Nucleus accumbens (tissue), 56 donors: ENCODE measurements at places on chromosomes 13 and 19.

GRCh38 chr19:40147693-40148347 is 43.4 kb upstream of the MAP3K10 start:
- no peak for DNase-seq

DNA sequence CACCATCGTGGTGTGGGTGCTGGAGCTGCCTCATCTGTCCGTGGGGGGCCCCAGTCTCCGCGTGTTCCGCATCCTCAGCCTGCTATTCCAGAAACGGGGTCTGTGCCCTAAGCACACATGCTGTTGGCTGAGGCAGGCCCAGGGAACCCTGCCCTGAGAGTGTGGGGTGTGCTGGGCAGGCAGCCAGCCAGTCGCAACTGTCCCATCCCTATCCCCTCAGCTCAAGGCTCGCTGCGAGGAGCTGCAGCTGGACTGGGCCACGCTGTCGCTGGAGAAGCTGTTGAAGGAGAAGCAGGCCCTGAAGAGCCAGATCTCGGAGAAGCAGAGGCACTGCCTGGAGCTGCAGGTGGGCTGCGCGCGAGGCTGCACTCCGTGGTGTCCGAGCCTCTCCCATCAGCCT is 21.9 kb downstream of the PLEKHJ1 start:
- no peak for DNase-seq

GRCh38 chr19:45146741-45147205 is 14.0 kb downstream of the NKPD1 start:
- no peak for DNase-seq

- no peak for DNase-seq
Observed at GRCh38 chr13:73321043-73321442, 262.2 kb downstream of the KLF5 start.

GRCh38 chr13:103276775-103277498 is 210.7 kb upstream of the SLC10A2 start:
- no peak for DNase-seq

DNA sequence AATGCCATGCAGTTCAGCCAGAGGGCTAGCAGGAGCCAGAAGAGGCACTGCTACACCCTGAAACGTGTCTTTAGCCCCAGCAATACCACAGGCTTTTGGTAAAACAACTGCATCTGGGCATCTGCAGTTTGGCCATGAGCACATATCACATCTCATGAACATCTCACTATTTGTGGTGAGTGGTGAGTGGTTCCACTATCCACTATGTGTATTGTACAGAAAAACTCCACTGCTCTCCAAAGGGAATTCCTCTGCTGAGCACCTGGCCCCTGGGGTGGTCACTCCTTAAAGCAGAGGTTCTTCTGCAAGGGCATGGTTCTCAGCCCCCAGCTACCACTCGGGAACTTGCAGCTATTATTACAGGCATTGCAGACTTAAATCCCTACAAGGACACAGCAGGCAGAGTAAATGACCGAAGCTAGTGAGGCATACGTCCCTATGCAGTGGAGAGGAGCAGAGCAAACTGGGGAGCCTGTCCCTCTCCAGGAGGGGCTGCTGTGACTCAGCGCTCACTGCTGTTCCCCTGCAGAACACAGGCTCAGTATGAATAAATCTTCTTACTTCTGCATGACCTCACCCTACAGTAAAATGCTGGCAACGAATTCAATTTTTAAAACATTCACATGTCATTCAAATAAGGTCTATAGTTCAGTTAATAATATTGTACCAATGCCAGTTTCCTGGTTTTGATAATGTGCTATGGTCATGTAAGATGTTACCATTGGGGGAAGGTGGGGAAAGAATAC is 332.4 kb upstream of the ZNF507 start:
- no peak for DNase-seq

GRCh38 chr13:96403241-96403640 is 313.3 kb downstream of the HS6ST3 start:
- no peak for DNase-seq

DNA sequence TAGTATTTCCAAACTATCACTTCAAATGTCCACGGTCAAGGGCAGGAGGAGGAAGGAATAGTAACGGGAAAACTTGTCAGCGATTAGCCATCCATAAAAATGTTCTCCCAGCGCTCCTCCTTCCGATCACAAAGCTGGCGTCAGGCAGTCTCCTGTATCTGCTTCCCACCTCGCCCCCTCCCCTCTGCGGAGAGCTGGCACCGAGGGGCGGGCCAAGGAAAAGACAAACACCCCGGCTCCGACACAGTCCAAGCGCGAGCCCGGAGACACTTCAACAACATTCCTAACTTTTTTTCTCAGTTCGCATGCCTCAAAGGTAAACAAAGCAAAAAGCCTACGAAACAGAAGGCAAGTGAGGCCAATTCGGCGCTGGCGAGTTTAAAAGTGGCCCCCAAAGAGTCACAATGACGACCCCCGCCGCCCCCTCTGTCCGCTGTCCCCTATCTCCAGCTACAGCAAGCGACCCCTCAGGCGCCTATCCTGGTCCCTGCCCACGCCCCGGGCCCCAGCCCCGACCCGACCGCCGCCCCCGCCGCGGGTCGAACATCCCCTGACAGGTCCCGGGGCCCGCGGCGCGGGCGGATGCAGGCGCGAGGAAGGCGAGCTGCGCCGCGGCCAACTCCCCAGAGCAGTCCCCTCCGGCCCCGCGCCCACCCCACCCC is 736 bp downstream of the SMAD9 start:
- peak; percentile 63 for DNase-seq

DNA sequence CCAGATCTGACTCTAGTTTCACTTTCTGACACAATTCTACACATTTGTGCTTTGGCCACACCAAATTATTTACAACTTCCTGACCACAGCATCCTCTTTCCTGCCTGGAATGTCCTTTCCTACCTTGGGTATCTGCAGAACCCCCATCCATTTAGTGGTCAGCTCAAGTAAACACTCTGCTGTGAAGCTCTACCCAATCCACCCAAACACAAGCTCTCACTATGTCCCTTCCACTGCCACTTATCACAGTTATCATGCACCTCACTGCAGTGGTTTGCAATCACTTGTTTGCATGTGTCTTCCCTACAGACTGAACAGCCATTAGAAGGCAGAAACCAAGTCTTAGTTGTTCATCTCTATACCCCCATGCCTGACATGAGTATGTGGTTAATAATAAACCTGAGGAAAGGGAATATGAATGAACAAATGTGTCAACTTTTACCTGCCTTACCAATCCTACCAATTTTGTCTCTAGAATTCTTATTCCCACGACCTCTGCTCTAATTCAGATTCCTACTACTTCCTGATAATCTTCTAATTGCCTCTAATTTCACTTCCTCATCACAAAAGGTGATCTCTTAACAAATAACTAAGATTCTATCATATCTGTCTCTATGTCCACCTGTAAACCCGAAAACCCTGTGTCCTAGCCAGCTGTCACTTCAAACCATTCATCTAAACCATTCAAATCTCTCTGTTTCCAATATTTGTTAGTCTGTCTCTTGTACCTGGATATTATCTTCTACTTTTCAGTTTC is 25.1 kb downstream of the LNX2 start:
- DNase-seq = no peak

GRCh38 chr13:80339912-80340650 is 845 bp downstream of the SPRY2 start:
- DNase-seq = peak; percentile 20

DNA sequence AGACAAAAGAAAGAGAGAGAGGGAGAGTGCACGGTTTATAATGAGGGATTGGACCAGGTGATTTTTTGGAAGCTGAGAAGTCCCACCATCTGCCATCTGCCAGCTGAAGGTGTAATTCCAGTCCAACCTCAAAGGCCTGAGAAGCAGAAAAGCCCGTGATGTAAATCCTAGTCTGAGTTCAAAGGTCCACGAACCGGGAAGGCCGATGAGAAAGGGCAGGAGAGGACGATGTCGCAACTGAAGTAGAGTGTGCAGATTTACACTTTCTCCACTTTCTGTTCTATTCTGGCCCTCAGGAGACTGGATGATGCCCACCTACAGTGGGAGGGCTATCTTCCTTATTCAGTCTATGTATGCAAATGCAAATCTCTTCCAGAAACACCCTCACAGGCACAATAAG is 500.0 kb downstream of the DIAPH3 start:
- DNase-seq = no peak

- no peak for DNase-seq
Observed at GRCh38 chr19:2557093-2557440, 81.1 kb downstream of the GADD45B start.

DNA sequence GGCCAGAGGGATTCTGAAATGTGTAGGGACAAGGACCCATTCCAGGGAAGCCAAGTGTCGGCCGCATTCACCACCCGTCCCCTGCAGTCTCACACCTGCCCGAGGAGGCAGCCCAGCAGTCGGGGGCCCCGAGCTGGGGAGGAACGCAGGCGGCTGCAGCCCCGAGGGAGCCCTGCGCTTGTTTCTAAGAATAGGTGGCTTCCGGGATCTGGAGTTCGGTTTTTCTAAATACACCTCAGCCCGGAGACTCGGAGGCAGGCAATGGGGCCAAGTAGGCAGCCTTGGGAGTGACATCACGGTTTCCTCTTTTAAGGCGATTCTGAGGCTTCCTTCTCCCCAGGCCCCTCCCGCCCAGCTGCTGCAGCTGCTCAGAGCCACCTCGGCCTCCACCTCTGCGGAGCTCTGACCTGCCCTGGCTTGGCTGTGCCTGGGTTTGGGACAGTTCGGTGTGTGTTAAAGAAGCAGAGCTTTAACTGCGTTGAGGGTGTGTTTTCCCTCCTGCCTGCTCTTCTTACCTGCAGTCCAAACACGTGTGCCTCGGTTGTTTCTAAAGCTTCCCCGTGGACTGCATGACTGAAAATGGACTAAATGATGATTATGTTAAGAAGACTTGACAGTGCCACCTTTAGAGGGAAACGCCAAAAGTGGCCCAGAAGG is 80.5 kb downstream of the COL4A2 start:
- DNase-seq = no peak

DNA sequence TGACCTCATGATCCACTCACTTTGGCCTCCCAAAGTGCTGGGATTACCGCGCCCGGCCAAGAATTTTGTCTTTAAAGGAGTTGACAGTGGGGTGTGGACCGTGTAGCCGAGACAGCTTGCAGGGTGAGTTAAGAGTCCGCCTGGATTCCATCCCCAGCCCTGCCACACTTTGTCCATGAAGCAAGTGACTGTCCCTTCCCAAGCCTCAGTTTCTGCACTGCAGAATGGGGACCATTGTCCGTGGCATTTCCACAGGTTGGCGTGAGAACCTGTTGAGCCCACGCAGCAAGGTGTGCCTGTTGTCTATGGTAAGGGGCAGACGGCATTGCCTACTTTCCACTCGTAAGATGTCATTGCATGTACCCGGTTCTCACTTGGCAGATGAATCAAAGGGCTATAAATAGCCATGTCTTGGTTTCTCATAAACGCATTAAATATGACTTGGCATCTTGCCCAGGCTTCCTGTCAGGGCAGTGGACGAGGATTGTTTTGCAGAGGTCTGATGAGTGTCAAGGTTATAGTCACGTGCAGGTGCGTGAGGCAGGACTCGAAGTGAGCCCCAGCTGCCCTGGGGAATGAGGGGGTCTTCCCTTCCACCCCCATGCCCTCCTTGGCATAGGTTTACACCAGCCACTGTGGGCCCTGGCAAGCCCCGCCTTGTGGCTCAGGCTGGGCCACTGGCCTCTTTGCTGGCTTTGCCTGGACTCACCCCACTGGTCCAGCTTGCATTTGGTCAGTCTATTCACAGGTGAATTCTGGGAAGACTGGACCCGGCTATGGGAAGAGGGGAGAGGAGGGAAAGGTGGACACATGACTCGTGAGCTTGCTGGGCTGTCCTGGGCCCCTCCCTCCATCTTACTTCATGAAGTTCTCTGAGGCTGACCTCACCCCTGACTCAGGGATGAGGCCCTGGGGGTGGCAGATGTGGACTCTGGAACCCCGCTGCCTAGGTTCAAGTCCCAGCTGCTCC is 14.6 kb downstream of the FAM187B start:
- DNase-seq = peak; percentile 3

GRCh38 chr13:41327994-41328790 is 17.1 kb downstream of the NAA16 start:
- no peak for DNase-seq

DNA sequence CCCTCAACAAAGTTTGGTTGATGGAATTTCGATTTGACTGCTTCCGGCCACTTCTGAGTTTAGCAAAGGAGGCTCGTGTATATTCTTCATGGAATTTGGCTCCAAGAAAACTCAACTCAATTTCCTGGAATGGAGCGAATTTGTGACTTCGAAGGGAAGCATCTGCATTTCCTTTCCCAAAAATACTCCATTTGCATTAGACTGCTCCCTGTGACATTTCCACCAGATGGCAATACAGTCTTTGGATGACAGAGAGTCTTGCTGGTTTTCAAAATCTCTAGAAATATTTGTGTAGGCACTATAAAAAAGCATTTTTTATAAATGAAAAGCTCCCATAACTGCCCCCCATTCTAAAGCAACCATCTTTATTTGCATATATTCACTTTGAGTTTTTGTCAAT is 4.1 kb downstream of the C1QTNF9 start:
- no peak for DNase-seq

DNA sequence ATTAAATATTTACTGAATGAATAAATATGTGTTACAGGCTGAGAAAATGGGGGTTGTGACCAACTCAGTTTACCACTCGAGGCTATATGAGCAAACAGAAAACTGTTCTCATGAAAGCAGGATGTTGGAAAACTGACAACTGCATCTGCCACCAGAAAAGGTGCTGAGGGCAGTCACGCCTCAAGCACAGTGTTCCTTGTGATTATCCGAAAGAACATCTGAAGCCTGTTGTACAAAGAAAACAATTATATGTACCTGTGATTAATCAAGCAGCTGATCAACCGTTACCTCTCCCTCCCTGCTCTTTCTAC is 6.2 kb upstream of the KLK13 start:
- no peak for DNase-seq

DNA sequence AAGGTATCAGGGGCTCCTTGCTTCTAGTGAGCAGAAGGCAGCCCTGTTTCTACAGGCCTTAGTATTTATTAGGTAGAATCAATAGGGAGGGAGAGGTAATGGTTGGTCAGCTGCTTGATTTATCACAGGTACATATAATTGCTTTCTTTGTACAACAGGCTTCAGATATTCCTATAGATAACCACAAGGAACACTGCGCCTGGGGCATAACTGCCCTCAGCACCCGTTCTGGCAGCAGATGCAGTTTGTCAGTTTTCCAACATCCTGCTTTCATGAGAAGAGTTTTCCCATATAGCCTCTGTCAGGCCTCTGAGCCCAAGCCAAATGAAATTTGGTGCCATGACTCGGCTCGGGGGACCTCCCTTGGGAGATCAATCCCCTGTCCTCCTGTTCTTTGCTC is 12.4 kb upstream of the ZNF486 start:
- no peak for DNase-seq

DNA sequence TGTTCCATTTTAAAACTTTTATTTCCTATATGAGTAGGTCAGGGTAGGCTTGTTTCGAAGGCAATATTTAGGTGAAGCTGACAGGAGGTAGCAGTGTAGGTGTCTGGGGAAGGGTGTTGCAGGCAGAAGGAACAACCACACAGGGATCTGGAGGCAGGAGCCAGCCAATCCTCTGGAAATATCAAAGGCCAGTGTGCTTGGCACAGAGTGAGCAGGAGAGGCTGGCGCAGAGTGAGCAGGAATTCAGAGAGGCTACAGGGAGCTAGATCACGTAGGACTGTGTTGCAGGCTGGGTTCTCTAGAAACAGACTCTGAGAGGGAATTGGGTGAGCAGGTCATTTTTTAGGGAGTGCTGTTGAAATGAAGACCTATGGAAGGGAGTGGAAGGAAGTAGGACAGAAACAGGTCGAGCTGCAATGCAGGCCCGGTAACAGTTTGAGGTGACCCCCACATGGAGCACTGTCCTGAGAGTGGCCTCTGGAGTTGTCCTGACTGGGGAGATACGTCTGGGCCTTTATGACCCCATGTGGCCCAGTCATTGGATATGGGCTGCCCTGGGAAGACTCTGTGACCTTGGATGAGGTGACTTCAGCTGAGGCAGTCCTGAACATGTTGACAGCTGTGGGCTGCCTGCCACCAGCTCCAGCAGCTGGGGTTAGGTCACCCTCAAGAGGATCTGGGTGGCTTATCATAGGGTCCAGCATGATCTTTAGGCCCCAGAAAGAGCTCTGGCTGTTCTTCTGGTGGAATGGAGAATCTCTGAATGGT is 51.7 kb downstream of the ERCC5 start:
- DNase-seq = no peak
